ENCODE measurements at places on chromosomes 1 and 21. TPM values are rescaled to one million over a fixed set of nuclear protein-coding genes. Genes with fewer than 3 reads are reported as not detected.
A peak's percentile ranks its signal among the peaks of the same experiment; 100 is the strongest.

DNA sequence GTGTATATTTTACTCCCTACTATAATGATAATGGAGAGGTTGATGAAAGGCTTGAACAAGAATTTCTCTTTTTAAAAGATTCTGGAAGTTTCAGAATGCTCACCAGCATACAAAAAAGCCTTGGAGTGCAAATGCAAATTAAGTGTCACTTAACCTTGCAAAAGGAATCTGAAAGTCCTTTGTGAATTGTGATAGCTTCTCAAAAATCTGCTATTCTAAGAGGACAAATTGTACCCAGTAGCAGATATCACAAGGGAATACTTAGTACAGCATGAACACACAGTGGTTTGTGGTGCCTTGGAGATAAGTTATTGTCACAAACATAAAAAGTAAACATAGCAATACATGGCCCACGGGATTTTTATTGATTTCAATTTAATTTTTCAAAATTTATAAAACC lies 1208.3 kb upstream of the B3GALT2 start:
- no peaks in the 10 kb centered on the region for H3K27me3 ChIP-seq
- H3K36me3 ChIP-seq, result no peaks in the 10 kb centered on the region
- no peak overlapping the region for H3K4me3 ChIP-seq
- no peak overlapping the region for H3K27ac ChIP-seq
- no peaks in the 10 kb centered on the region for H3K4me1 ChIP-seq

DNA sequence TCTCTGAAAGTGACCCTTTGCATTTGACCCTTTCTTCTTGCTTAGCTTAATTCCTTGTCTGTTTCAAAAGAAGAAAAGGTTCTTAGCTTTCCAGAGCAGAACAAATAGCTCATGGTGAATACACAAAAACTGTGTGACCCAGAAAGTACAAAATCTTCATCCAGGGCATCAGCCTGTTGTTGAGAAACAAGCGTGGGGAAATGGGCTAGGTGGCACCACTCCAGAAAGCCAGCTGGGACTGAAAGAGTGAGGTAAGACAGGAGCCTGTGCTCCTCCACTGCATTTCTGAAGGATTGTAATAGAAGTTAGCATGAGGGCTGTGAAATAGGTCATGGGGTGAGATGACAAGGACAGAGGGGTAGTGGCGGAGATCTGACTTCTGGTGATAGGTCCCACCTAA lies 45.8 kb downstream of the CYP2J2 start:
- no peaks in the 10 kb centered on the region for H3K4me1 ChIP-seq
- no peak for DNase-seq
- no peak overlapping the region for H3K4me3 ChIP-seq

DNA sequence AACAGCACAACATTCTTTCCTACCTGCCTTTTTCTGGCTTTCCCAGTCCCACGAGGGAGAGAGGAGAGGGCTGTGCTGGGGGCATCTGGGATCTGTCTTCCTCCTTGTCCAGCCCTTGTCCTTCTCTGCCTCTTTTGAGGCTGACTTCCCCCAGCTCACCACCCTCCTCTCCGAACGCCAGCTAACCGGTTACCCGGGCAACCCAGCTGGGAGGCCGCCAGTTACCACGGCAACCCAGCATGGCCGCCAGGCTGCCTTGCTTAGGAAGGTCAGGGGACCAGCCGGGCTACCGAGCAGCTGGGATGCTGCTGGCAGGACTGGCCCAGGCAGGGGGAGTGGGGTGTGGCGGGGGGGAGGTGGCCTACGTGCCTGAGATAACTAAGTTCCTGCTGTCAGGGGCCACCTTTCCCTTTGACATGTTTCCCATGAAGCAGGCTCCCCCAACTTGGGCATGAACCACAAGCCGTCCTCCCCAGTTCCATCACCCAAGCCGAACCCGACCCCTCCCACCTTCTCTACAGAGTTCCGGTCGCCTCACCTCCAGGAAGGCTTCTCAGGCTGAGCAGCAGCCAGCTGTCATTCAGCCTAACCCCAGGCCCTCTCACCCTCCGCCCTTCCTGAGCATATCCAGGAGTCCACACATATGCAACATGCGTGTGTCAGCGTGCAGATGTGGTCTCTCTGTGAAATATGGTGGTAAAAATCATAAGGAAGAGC lies 8.7 kb downstream of the PLEKHA6 start:
- H3K27me3 ChIP-seq, result no peaks in the 10 kb centered on the region
- H3K4me3 ChIP-seq, result no peak overlapping the region
- peaks cover 5% of the 10 kb centered on the region for H3K4me1 ChIP-seq

GRCh38 chr1:71270394-71270915 lies 189.6 kb upstream of the ZRANB2 start:
- DNase-seq, result no peak
- no peak overlapping the region for H3K27ac ChIP-seq
- no peak overlapping the region for H3K4me3 ChIP-seq
- H3K27me3 ChIP-seq, result no peaks in the 10 kb centered on the region
- no peaks in the 10 kb centered on the region for H3K36me3 ChIP-seq
- H3K4me1 ChIP-seq, result no peaks in the 10 kb centered on the region

GRCh38 chr1:229984992-229985612 lies 81.9 kb upstream of the GALNT2 start:
- no peaks in the 10 kb centered on the region for H3K36me3 ChIP-seq
- no peaks in the 10 kb centered on the region for H3K4me1 ChIP-seq
- no peak for DNase-seq
- no peak overlapping the region for H3K27ac ChIP-seq

GRCh38 chr1:222928212-222928611 lies 113.4 kb downstream of the DISP1 start:
- no peak for DNase-seq
- H3K27me3 ChIP-seq, result no peaks in the 10 kb centered on the region
- no peak overlapping the region for H3K4me3 ChIP-seq

The ALX3 gene
- total RNA-seq, result not detected

DNA sequence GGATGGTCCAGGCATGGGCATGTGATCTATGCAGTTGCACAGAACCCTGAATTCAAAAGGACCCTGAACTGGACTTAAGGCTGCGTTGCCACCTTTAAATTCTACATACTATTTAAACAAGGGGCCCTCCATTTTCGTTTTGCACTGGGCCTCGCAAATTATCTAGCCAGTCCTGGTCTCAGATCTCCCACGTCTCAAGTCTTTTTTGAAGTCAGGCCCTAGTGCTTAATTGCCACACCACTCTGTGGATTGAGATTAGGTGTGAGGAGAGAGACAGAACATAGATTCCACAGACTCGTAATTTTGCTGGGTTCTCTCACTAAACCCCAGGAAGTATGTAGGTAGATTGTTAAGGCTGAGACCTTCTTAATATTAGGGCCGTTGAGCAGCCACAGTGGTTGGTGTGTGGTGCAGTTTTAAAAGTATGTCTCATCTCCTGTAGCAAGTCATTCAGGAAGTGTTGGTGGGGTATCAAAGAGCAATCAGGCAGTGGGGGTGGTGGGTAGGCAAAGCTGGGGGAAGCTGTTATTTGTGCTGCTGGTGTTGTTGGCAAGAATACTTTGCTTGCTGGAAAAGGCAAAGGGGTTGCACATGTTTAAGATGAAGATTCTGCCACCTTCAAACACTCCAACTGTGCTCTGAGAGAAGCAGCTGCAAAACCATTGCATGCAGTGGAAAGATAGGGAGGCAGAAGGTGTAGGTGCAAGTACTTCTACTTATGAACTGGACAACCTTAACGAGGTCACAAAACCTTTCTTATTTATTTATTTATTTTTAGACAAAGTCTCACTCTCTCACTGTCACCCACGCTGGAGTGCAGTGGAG lies 11.2 kb downstream of the CD84 start:
- peak; percentile 80 for DNase-seq
- peak overlapping the region; percentile 99 for H3K27ac ChIP-seq
- no peaks in the 10 kb centered on the region for H3K27me3 ChIP-seq
- H3K4me3 ChIP-seq, result peak overlapping the region; percentile 64
- peaks cover 57% of the 10 kb centered on the region for H3K36me3 ChIP-seq
- H3K4me1 ChIP-seq, result peaks cover 75% of the 10 kb centered on the region

DNA sequence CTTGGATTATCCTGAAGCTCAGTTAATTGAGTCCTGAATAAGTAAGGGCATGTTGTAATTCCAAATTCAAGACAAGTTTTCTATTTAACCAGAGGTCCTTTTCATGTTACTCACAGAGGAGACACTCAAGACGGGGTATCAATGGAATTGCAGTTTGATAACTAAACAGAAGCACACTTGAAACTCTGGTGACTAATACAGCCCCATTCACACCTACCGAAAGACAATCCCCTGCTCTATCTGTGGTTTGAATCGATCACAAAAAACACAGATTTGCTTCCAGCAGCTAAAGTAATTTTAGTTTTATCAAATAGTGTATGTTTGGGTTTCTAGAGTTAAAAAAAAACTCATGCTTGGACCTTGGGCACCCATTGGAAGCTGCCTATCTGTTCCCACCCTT lies 60.4 kb downstream of the TEX35 start:
- no peak overlapping the region for H3K4me3 ChIP-seq
- H3K27me3 ChIP-seq, result peaks cover 5% of the 10 kb centered on the region

- no peak overlapping the region for H3K27ac ChIP-seq
- no peaks in the 10 kb centered on the region for H3K4me1 ChIP-seq
- no peaks in the 10 kb centered on the region for H3K27me3 ChIP-seq
- H3K4me3 ChIP-seq, result no peak overlapping the region
These were observed 905.7 kb downstream of the LTN1 start for GRCh38 chr21:28086861-28087581.

DNA sequence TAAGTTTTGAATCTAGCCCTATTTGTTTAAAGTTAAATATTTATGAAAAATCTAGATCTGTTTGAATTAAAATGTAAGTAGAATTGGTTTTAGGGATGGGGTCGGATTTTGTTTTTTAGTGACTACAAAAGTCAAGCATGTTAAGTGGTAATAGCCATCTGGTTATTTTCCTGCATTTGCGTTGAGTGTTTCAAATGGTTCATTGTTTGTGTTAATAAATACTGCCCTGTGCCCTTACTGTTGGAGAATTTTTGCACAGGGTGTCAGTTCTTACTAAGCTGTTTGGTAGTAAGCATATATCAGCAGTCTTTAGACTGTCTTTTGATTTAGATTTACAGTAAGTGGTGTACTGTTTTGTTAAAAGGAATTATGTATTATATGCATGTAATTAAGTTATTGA lies 46.1 kb upstream of the TARS2 start:
- no peak overlapping the region for H3K27ac ChIP-seq
- no peak overlapping the region for H3K4me3 ChIP-seq
- H3K36me3 ChIP-seq, result peaks cover 29% of the 10 kb centered on the region
- no peaks in the 10 kb centered on the region for H3K27me3 ChIP-seq

GRCh38 chr1:151475175-151475574 lies 15.9 kb upstream of the POGZ start:
- H3K4me1 ChIP-seq, result peaks cover 14% of the 10 kb centered on the region
- no peak for DNase-seq
- no peak overlapping the region for H3K4me3 ChIP-seq

GRCh38 chr1:6861075-6861724 lies 75.9 kb downstream of the CAMTA1 start:
- no peaks in the 10 kb centered on the region for H3K36me3 ChIP-seq
- no peaks in the 10 kb centered on the region for H3K27me3 ChIP-seq

DNA sequence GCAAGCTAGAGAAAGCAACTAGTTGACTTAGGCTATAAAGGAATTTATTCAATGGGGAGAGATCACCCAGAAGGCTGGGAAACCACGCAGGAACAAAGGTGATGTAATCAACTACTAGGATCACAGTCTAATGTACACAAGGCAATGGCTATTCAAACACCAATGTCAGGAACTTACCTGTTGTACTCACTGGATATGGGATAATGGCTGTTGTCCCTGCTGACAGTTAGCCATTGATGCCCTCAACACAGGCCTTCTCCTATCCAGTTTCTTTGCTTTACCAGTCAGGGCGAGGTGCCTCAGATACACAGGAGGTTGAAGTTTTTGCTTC lies 32.3 kb downstream of the C21orf91 start:
- H3K4me3 ChIP-seq, result peak overlapping the region; percentile 51
- peaks cover 96% of the 10 kb centered on the region for H3K4me1 ChIP-seq
- DNase-seq, result no peak
- peak overlapping the region; percentile 90 for H3K27ac ChIP-seq
- H3K36me3 ChIP-seq, result peaks cover 75% of the 10 kb centered on the region

The THEMIS2 gene
- 35.9 TPM for total RNA-seq

The TP73 gene
- total RNA-seq, result 1.4 TPM

DNA sequence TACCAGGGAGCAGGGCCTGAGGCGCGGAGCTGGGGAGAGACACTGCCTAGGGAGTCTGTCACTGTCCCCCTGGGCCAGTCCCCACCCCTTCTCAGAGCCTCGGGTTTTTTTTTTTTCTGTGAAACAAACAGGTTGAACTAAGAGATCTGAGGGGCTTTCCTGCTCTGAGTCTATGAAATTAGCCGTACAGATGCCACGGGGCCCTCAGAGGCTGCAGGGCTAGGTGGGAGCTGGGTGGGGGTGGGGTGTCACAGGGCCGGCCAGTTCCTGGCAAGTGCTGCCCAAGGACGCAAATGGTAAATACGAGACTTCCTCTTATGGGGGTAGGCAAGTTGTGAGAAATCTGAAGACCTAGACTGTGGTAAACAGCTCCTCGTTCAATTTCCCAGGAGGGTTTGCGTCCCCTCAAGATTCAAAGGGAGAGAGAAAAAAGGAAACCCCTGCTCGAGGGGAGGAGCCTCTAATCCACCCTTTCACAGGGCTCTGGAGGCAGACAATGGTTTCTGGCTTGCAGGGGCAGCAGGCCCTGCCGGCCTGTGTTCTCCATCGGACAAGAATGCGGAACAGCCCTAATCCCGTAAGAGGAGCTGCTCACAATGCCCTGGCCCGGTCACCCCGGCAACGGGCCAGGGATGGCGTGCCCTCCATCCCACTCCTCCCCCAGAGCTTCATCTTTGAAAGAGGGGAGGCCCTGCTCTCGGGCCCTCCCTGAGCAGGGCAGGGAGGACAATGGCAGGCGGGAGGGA lies 7.8 kb downstream of the NUAK2 start:
- H3K27ac ChIP-seq, result peak overlapping the region; percentile 82
- H3K4me1 ChIP-seq, result peaks cover 55% of the 10 kb centered on the region
- peak overlapping the region; percentile 60 for H3K4me3 ChIP-seq
- peak; percentile 40 for DNase-seq

GRCh38 chr1:41467673-41468072 lies 16.8 kb downstream of the EDN2 start:
- H3K27ac ChIP-seq, result no peak overlapping the region
- H3K4me3 ChIP-seq, result no peak overlapping the region
- no peak for DNase-seq
- H3K36me3 ChIP-seq, result no peaks in the 10 kb centered on the region
- no peaks in the 10 kb centered on the region for H3K4me1 ChIP-seq

The HTR6 gene
- not detected for total RNA-seq

- H3K36me3 ChIP-seq, result peaks cover 31% of the 10 kb centered on the region
- no peak for DNase-seq
- H3K4me1 ChIP-seq, result no peaks in the 10 kb centered on the region
- no peaks in the 10 kb centered on the region for H3K27me3 ChIP-seq
- no peak overlapping the region for H3K27ac ChIP-seq
These were observed 69.1 kb upstream of the TEKT2 start for GRCh38 chr1:36014722-36015220.

The LORICRIN gene
- total RNA-seq, result not detected
